ENCODE measurements at places on chromosomes 2 and 18. TPM values are rescaled to one million over a fixed set of nuclear protein-coding genes. Genes with fewer than 3 reads are reported as not detected.

- no peak for DNase-seq
These were observed 109.1 kb upstream of the PID1 start for GRCh38 chr2:229380101-229380625.

- DNase-seq: no peak
These were observed 28.7 kb upstream of the LYPD6B start for GRCh38 chr2:149009576-149010461.

DNA sequence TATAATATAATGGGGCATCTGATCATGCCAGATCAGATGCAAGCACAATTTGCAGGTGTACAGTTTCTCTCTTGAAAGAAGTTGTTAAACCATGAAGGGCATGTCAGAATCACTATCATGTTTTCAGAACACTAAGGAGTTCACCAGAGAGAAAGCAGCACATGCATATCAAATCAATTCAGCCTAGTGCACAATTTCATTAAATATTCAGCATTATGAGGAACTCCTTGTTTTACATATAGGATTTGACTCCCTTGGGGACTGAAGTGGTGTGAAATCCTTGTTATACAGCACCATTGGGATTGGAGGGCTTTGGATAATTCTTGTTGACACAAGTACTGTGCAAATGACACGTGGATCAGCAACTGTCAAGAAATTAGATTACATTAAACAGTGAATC, 562.1 kb upstream of the KLHL29 start:
- no peak for DNase-seq

DNA sequence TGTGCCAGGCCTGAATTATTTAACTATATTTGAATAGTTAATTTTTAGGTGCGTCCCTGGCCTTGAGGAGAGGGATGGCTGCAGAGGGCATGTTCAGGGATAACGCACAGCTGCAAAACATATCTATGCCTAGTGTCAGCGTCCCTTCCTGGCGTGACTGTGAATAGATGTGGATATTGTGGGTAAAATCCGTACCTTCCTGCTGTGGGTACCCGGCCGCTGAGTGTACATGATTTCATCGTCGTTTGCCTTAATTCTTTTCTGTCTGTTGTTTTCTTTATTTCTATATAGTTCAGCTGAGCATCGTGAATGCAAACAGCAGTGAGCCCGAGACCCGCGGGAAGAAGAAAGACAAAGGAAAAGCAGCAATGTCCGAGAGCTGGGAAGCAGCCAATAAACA, 25.0 kb upstream of the MC2R start:
- DNase-seq: no peak

Gene LCT
- 0.23 TPM for polyA plus RNA-seq

DNA sequence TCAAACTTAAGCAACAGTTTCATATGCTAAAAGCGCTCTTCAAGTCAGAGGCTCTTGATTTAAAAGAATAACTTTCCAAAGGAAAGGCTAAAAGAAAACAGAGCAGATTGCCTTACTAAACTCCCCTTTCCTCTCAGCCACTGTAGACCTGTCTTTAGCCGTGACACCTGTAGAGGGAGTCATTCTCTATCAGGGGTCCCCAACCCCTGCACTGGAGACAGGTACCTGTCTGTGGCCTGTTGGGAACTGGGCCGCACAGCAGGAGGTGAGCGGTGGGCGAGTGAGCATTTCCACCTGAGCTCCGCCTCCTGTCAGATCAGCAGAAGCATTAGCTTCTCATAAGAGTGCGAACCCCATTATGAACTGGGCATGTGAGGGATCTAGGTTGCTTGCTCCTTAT, 9.6 kb downstream of the SLC14A1 start:
- no peak for DNase-seq

DNA sequence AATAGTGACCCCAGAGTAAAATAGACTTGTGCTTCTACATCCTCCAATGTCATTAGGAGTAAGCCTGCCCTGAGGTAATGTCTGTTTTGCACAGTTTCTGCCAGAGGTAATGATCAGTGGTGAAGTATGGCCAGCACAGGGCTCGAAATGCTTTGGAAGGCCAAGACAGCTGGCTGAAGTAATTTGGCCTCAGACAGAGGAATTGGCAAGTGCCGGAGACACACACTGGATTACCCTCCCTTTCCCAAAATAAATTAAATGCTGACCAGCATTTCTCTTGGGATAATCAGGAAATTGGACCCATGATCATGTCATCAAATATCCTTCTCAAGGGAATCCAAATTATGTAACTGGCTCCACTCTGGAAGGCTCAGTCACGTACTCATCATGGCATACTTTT, 379.0 kb upstream of the CHST9 start:
- DNase-seq: no peak

DNA sequence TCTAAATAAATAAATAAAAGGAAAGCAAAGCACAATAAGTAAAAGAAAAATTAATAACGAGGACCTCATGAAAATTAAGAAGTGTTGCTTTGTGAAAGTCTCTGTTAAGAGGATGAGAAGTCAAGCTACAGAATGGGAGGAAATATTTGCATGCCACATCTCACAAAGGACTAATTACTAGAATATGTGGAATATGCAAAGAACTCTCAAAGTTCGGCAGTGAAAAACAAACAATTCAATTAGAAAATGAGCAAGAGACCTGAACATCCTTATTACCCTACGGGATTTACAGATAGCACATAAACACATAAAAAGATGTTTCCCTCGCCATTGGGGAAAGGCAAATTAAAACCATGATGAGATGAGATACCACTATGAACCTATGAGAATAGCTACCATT, 23.3 kb downstream of the CYP26B1 start:
- no peak for DNase-seq

GRCh38 chr2:88832311-88832991, 141.0 kb downstream of the RPIA start:
- DNase-seq: no peak

- DNase-seq: no peak
These were observed 288.4 kb upstream of the TRIB2 start for GRCh38 chr2:12428324-12428723.

DNA sequence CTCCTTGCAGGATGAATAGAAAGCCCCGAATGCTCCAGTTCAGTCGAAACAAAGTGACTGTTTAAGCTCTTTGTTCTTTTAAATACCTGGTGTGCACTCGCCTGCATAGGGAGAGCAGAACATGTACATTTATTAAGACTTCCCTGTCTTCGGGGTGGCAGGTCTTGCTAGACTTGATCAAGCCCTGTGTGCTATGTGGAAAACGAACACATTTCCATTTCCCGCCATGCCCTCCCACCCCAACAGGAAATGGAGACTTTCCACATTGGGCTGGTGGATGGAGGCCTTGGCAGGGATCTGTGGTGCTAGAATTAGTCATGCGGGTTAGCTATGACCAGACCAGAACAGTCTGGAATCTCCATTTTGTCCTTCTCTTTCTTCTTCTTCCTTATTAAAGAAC, 321.0 kb upstream of the THSD7B start:
- DNase-seq: no peak

- DNase-seq: peak; percentile 61
These were observed 221.8 kb downstream of the INSIG2 start for GRCh38 chr2:118309946-118310680.

- DNase-seq: no peak
These were observed 42.6 kb upstream of the MAP4K3 start for GRCh38 chr2:39479696-39480095.

Gene IL36A
- not detected for polyA plus RNA-seq

Gene SCN9A
- 8.9 TPM for polyA plus RNA-seq

- peak; percentile 45 for DNase-seq
These were observed 147.8 kb upstream of the ERBB4 start for GRCh38 chr2:212686285-212686895.

DNA sequence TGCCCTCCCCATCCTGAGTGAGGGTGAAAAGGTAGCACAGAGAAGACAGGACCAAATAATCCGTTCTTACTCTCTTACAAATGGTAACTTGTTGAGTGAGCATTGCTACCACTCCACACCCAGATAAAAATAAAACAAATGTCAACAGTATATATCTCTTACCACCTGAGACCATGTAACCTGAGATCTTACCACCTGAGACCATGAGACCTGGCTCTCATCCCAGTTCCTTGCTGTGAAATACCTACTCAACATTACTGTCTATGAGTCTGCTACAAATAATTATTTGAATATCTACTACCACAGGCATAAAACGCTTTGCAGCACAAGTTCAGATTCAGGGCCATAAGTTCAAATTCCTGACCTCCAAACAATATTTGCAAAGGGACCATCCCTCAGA, 234.7 kb downstream of the C1D start:
- no peak for DNase-seq

Gene IL1R2
- polyA plus RNA-seq: 0.24 TPM

- DNase-seq: peak; percentile 13
These were observed 42.7 kb downstream of the ACSL3 start for GRCh38 chr2:222903234-222904220.

DNA sequence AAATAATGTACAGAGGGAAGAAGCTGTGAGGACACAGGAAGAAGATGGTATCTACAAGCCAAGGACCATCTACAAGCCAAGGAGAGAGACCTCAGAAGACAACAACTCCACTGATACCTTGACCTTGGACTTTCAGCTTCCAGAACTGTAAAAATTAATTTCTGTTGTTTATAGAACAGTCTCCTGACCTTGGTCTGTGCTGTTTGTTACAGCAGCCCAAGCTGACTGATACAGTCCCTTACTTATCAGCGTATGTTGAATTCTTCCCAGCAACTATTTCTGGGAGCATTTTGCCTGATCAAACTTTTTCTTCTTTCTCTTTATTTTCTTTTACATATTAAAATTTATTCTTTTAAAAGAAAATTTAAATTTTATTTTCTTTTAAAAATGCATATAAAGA, 47.8 kb upstream of the IGFBP2 start:
- DNase-seq: no peak

- no peak for DNase-seq
These were observed 73.6 kb upstream of the RGPD5 start for GRCh38 chr2:109720380-109721106.

GRCh38 chr2:11248-11941, 34.9 kb downstream of the FAM110C start:
- DNase-seq: no peak

GRCh38 chr18:5516841-5517240, 27.0 kb downstream of the EPB41L3 start:
- DNase-seq: no peak

GRCh38 chr2:105571445-105571987, 172.7 kb upstream of the FHL2 start:
- no peak for DNase-seq

DNA sequence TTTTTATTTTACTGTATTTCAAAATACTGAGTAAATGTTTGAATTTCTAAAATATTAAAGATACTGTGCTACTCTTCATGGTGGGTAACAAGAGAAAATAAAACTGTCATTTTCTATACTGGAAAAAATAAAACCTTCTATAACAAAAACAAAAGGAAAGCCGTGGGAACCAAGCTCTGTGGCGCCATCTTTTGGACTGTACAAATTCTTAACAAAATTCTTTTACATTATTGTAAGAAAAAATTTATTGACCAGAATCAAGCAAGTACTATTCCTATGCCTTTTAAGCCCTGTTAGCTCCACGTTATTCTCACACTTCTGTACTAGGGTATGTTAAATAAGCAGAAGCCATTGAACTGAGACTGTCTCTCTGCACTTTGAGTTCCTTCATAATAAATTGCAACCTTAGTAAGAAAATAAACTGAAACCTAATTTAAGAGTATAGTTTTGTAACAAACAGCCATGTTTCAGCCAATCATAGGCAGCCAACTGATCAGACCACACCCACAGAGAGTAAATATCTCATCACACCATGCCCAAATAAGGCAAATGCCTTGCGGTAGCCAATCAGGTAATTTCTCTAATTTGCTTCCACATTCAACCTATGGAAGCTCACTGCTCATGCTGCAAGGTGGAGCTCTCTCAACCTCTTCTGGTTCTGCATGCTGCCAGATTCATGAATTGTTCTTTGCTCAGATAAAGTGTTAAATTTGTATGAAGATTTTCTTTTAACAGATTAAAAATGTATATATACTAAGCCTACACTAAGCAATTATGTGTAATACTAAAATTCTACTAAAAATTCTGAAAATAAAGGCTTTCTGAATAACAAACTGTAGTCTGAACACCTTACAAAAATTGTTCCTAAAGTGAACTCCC, 42.2 kb downstream of the HIBCH start:
- DNase-seq: peak; percentile 37

GRCh38 chr2:144835634-144836350, 315.9 kb upstream of the ZEB2 start:
- no peak for DNase-seq

Gene PLB1
- polyA plus RNA-seq: 1.2 TPM

GRCh38 chr2:3970791-3971651, 267.6 kb downstream of the DCDC2C start:
- DNase-seq: no peak

Gene EGR4
- polyA plus RNA-seq: not detected

Gene TNS1
- polyA plus RNA-seq: 113 TPM

Gene ALKAL2
- 9.1 TPM for polyA plus RNA-seq

DNA sequence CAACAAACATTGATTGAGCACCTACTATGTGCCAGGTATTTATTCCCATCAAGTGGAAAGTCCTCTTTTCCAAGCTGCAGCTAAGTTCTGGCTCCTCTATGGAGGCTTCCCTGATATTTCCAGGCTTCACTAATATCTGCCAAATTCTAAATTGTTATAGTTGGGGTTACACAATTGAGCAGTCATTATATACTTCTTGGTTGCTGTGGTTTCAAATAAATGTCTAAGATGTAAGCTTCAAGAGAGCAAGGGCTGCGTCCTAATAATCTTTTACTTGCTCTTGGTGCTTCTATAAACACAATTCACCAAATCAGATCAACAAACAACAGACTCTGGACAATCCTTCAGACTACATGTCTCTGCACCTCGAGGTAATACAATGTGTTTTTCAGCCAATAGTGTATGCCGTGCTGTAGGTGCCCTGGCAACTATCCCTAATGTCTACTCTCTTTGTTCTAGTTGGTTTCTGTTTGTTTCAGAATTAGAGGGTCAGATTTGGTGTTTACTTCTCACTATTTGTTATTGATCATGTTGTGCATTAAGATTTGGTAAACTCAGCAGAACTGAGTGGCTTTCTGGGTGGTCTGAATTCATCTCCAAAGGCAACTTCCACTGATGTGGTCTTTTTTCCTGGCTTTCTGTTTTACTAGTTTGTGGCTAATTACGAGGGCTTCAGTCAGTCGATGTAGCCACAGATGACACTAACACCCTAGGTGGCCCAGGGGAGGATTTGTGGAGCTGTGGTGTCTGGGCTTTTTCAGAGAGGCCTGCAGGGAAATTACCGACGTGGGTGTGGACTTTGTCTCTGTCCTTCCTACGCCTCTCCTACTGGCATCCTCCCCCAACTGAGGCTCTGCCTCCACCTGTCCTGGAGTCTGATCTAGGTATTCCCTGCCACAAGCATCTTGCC, 50.4 kb downstream of the CDCA7 start:
- no peak for DNase-seq

Gene HMSD
- polyA plus RNA-seq: 1.1 TPM

All from right lung (tissue), 10 donors.